ENCODE measurements at places on chromosomes 6 and 20.

GRCh38 chr20:19849341-19850197, 91.5 kb downstream of the RIN2 start:
- no peak for DNase-seq

DNA sequence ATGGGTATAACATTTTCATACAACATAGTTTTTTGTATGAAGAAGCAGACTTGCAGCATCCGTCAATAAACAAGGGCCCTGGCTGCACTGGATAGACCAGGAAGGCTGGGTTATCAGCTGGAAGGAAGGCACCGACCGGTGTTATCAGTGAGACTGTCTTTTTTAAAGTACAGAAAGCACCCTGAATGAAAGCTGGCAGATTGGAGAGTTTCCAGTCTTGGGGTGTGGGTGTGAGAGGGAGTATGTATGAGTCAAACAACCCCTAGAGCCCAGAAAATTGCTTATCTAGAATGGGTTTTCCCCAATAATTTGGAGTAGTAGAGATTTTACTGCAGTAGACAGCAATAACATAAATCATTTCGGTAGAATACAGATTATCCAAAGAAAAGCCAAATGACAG, 42.4 kb downstream of the TXLNB start:
- DNase-seq = no peak

GRCh38 chr20:62138204-62138543, 5.0 kb downstream of the PSMA7 start:
- no peak for DNase-seq

- no peak for DNase-seq
Measured at GRCh38 chr6:25312703-25313102, 33.5 kb downstream of the CARMIL1 start.

GRCh38 chr6:143146186-143146851, 85.6 kb downstream of the AIG1 start:
- no peak for DNase-seq

DNA sequence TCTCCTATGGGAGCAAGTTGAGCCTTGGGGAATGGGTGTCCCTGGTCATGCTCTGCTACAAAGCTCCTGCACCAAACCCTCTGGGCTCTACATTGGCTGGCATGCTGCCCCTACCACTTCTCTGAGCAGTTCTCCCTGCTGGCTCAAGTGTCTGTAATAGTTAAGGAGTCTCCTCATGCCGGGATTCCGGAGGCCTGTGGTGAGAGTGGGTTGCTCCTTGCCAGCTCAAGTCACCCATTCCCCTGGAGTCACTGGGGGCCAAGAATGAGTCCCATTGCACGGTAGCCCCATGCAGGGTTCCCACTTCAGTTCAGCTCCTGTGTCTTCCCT, 173.9 kb downstream of the PRDM13 start:
- DNase-seq = no peak

GRCh38 chr6:157033428-157034140, 256.4 kb downstream of the ARID1B start:
- no peak for DNase-seq

- DNase-seq = no peak
Measured at GRCh38 chr6:558959-559358, 97.9 kb downstream of the HUS1B start.

GRCh38 chr20:33154252-33154651, 13.7 kb upstream of the BPIFA2 start:
- DNase-seq = no peak

GRCh38 chr20:59939879-59940128, 301 bp downstream of the PPP1R3D start:
- no peak for DNase-seq

- no peak for DNase-seq
Measured at GRCh38 chr6:170282512-170283158, 8.2 kb downstream of the DLL1 start.

DNA sequence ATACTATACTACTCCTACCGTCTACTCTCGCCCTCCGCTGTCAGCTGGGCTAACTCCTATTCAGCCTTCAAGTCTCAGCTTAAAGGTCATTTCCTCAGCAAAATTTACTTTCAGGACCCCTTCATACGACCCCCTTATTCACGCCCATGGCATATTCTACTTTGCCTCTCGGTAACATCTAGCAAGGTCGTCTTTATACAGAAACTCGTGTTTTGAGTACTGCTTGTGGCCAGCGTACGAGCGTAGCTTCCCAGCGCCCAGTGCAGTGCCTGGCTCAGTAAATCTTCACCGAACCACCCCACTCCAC, 546 bp downstream of the CRNKL1 start:
- DNase-seq = no peak

GRCh38 chr6:77883851-77884250, 231.0 kb downstream of the MEI4 start:
- no peak for DNase-seq

DNA sequence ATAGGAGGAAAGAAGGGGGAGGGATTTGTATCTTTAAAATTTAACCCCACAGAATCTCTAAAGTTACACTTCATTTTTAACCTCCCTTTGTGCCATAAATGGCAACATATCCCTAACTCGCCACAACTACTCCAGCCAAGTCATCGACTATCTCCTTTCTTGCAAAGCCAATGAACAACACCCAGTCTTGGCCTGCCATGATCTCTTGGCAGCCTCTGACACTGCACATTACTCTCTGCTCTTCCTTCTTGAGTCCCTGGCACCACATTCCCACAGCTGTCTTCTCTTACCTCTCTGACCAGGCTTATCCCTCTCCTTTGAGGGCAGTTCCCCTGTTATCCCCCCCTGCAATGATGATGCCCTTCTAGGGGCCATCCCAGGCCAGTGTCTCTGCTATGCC, 42.5 kb downstream of the MBOAT1 start:
- DNase-seq = no peak

GRCh38 chr6:43402820-43403219, 24.5 kb upstream of the ABCC10 start:
- DNase-seq = no peak
